ENCODE measurements at places on chromosomes 16 and 17. TPM values are rescaled to one million over a fixed set of nuclear protein-coding genes. Genes with fewer than 3 reads are reported as not detected.

The SLC5A10 gene
- 0.40 TPM for total RNA-seq

The GAST gene
- not detected for total RNA-seq

DNA sequence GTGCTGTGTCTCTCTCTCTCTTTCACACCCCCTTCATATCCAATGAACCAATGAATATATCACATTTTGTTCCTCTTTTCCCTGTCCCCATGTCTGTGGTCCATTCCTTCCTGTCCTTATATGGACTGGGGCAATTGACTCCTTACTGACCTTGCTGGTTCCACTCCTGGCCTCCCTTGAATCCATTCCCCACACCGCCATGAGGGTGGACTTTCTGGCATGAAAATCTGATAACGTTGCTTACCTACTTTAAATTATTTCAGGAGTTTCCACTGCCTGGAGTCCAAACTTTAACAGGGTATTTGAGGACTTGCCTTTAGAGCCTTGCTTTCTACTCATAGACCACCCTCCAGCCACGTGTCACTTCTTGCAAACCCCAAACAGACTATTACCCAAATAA, 12.1 kb upstream of the ARHGAP17 start:
- no peak for DNase-seq
- H3K36me3 ChIP-seq: no peaks in the 10 kb centered on the region
- peaks cover 11% of the 10 kb centered on the region for H3K4me1 ChIP-seq
- no peak overlapping the region for H3K4me3 ChIP-seq

DNA sequence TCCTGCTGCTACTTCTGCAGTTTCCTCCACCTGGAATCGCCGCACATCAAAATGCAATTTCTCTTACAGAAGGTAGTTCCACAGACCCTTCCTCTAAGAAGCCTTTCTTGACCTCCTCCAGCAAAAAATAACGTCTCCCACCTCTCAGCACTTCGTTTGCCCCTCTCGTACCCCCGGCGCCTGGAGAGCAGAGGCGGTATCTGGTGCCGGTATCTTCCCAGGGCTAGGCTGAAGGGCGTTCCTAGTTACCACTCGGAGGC, 482 bp downstream of the DCTPP1 start:
- no peak for DNase-seq
- H3K27ac ChIP-seq: peak overlapping the region; percentile 91
- no peaks in the 10 kb centered on the region for H3K27me3 ChIP-seq
- peaks cover 39% of the 10 kb centered on the region for H3K36me3 ChIP-seq
- H3K4me1 ChIP-seq: peaks cover 17% of the 10 kb centered on the region
- H3K4me3 ChIP-seq: peak overlapping the region; percentile 52

- no peak for DNase-seq
- no peak overlapping the region for H3K4me3 ChIP-seq
- no peak overlapping the region for H3K27ac ChIP-seq
- H3K36me3 ChIP-seq: peaks cover 4% of the 10 kb centered on the region
- H3K27me3 ChIP-seq: no peaks in the 10 kb centered on the region
- peaks cover 40% of the 10 kb centered on the region for H3K4me1 ChIP-seq
Measured at GRCh38 chr17:59702304-59702703, 4.9 kb downstream of the PTRH2 start.

DNA sequence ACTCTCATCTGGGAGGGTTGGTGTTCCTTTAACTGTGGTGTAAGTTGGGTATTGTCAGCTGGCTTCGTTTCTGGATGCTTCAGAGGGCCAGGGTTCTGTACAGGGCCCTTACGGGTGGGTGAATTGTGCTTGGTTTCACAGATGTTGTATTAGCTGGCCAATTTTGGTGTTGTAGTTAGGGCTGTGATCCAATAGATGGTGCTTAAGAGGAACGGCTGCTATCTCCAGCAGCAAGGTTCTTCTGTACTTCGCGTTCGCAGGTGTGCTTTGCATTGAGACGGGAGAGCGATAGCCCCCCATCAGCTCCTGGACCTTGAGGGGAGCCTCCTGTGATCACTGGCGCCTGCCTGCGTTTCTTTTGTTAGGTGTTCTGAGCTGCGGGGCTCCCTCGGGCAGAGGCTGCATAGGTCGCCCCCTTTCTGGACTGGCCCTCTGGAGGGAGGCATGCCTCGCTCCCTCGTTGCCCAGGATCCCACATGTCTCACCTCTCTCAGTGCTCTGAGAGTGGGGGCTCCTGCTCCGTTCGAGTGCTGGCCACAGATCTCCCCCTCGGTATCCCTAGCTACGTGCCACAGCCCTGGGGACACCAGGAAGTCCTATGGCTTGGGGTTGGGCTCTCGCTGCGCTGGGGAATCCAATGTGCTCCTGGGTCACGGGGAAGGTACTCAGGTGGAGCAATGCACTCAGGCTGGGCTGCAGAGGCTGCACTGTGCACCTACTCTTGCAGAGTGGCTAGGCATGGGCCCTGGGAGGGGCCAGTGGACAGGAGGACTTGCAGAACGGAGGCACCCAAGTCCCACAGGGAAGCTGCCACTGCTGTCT, 837 bp upstream of the PRDM7 start:
- peaks cover 3% of the 10 kb centered on the region for H3K4me1 ChIP-seq
- H3K4me3 ChIP-seq: peak overlapping the region; percentile 22
- peaks cover 20% of the 10 kb centered on the region for H3K27me3 ChIP-seq
- no peaks in the 10 kb centered on the region for H3K36me3 ChIP-seq

DNA sequence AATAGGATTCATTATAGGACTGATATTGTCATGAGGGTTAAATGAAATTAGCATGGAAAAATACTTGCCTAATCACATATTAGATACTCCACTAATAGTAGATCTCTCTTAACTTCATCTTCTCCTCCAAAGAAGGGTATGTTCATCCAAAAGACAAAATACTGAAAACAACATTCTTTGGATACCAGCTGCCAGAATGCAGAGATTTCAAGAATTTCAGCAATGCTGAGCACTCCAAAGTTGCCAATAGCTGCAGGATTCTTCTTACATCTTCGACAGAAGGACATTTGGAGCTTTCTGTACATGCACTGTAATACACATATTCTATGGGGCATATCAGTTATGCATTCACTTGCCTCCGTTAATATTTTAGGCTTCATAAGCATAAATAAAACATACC, 436.5 kb downstream of the HAPSTR1 start:
- H3K27me3 ChIP-seq: no peaks in the 10 kb centered on the region
- H3K36me3 ChIP-seq: no peaks in the 10 kb centered on the region
- no peaks in the 10 kb centered on the region for H3K4me1 ChIP-seq
- no peak overlapping the region for H3K4me3 ChIP-seq

DNA sequence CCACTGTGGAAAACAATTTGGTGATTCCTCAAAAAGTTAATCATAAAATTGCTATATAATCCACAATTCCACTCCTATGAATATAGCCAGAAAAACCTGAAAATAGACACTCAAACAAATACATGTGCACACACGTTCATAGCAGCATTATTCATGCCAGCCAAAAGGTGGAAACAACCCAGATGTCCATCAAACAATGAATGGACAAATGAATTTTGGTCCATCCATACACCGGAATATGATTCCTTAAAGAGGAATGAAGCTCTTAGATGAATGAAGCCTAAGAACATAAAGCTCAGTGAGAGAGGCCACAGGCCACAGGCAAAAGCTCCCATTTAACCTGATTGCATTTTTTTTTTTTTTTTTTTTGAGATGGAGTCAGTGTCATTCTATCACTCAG, 114.6 kb upstream of the TNRC6C start:
- no peak for DNase-seq
- H3K27ac ChIP-seq: no peak overlapping the region
- no peaks in the 10 kb centered on the region for H3K27me3 ChIP-seq

GRCh38 chr17:17523001-17523730, 27.0 kb upstream of the RASD1 start:
- no peaks in the 10 kb centered on the region for H3K36me3 ChIP-seq
- no peak for DNase-seq
- H3K27ac ChIP-seq: no peak overlapping the region
- no peaks in the 10 kb centered on the region for H3K27me3 ChIP-seq
- H3K4me1 ChIP-seq: peaks cover 17% of the 10 kb centered on the region
- no peak overlapping the region for H3K4me3 ChIP-seq

GRCh38 chr17:8360751-8361150, 15.8 kb downstream of the KRABD2 start:
- H3K27ac ChIP-seq: peak overlapping the region; percentile 18
- no peaks in the 10 kb centered on the region for H3K27me3 ChIP-seq
- no peak for DNase-seq

DNA sequence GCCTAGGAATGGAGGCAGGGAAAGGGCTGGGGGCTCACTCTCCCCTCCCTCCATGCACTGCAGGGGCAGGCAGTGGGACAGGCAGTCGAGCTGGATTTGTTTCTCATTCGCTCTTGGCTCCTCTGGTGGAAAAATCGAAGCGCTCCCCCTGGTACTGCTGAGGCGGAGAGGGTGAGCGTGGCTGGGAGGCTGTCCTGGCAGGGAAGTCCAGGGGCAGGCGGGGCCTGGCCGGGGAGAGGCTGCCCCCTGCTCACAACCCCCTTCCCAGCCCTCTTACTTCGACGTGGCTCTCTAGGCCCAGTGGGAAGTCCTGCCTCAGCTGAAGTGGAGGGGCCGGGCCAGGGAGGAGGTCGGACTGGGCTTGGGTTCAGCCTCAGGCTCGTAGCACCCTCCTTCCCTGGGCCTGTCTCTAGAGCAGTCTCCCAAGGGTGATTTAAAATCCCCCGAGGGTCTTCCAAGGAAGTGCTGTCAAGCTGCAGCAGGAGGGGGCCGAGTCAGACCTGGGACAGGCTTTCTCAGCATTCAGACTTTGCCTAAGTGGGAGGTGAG, 16.5 kb upstream of the TMEM92 start:
- no peaks in the 10 kb centered on the region for H3K36me3 ChIP-seq
- DNase-seq: no peak
- no peaks in the 10 kb centered on the region for H3K27me3 ChIP-seq
- no peaks in the 10 kb centered on the region for H3K4me1 ChIP-seq
- H3K27ac ChIP-seq: no peak overlapping the region

DNA sequence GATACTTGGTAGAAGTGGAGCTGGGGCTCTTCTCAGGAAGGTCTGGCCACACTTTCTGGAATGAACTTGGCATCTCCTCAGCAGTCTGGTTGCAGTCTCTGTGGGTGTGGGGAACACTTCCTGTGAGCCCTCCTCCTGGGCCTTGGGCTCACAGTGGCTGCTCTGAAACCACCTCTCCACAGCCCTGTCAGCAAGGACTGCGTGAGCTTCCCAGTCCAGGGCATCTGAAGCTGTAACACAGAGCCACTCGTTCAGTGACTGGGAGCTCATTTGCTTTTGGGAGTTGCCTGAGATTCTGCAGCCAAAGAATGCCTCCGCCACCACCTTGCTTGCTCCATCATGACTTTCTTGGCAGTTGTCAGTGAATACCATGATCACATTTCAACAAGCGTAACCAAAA, 60.0 kb downstream of the CLEC16A start:
- peaks cover 38% of the 10 kb centered on the region for H3K4me1 ChIP-seq
- H3K27ac ChIP-seq: peak overlapping the region; percentile 77
- no peak overlapping the region for H3K4me3 ChIP-seq
- no peaks in the 10 kb centered on the region for H3K27me3 ChIP-seq

DNA sequence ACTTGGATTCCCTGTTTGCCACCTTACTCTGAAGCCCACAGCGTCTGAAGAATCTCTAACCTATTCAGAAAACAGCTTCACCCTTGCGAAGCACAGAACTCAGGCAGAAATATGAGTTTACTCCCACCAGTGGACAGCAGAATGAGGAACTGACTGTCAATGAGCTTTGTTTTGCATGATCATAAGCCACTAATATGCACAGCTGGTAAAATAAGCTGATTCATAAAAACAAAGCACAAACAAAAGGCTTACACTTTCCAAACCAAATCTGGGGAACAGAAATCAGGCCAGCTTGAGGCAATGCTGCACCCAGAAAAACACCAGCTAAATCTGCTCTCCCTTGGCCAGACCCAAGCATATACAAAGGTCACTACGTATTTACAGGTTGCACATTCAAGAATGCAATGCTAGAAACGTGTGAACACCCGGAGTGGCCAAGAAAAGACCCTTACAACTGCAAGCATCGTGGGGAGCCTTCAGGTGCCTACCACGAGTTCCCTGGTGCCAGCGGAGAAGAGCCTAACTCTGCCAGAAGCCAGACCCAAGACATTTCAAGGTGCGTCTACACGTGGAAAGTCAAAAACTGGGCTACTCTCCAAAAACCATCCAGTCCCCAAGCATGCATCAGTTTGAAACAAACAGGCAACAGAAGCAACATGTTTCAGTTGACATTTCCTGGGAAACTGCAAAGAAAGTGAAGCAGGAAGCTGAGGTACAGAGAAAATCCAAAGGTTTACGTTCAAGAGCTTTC, 207.1 kb downstream of the ZFHX3 start:
- DNase-seq: no peak
- H3K27me3 ChIP-seq: no peaks in the 10 kb centered on the region
- no peak overlapping the region for H3K27ac ChIP-seq
- H3K4me1 ChIP-seq: peaks cover 3% of the 10 kb centered on the region
- H3K36me3 ChIP-seq: no peaks in the 10 kb centered on the region
- H3K4me3 ChIP-seq: no peak overlapping the region

- H3K36me3 ChIP-seq: peaks cover 7% of the 10 kb centered on the region
- H3K4me3 ChIP-seq: peak overlapping the region; percentile 84
- no peak for DNase-seq
- no peaks in the 10 kb centered on the region for H3K27me3 ChIP-seq
- peak overlapping the region; percentile 98 for H3K27ac ChIP-seq
Measured at GRCh38 chr17:4969047-4969550, 1.5 kb upstream of the SPAG7 start.

DNA sequence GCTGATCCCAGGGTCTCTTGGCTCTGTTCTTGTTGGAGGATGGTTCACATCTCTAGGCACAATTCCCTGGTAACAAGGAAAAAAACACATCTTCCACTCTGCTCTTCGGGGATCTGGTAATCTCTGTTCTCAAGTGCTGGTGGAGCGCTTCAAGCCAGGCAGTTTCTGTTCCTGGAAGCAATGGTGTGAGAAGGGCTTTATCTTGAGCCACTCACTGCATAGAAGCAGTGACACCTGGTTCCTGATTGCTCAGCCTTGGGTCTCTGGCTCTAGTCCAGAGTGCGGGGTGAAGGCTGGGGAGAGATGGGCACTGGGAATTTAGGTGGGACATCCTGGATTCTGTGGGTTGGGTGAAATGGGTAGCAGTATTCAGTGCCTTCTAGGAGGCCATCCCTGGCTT, 14.1 kb downstream of the AKAP1 start:
- peak overlapping the region; percentile 64 for H3K27ac ChIP-seq
- H3K4me3 ChIP-seq: no peak overlapping the region
- H3K4me1 ChIP-seq: peaks cover 14% of the 10 kb centered on the region
- no peaks in the 10 kb centered on the region for H3K27me3 ChIP-seq
- H3K36me3 ChIP-seq: no peaks in the 10 kb centered on the region

GRCh38 chr16:68267612-68268405, 3.5 kb downstream of the SLC7A6 start:
- peaks cover 71% of the 10 kb centered on the region for H3K4me1 ChIP-seq
- DNase-seq: no peak
- H3K4me3 ChIP-seq: no peak overlapping the region
- no peak overlapping the region for H3K27ac ChIP-seq
- H3K36me3 ChIP-seq: no peaks in the 10 kb centered on the region

DNA sequence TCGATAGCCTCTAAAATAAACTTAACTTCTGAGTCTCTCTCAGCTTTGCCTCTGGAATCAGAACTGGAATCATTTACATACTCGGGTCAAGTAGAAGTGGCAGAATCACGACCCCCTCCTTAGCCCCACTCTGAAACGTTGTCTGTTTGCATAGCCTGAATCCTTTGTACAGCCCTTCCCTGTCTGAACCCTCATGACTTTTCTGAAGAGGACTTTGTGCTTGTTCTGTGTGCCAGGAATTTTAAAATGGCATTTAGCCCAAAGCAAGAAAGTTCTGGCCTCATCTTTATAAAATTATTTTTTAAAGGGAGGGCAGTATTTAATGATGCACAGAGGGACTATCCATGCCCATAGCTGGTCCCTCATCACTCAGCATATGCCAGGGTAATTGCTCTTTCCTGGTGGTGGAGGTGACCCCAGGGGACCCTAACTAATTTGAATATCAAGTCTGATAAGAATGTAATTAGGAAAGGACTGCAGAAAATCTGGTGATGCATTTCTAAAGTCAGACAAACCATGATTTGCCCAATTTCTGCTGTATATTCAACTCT, 342.7 kb upstream of the TNRC6C start:
- H3K4me3 ChIP-seq: no peak overlapping the region
- no peak for DNase-seq
- peaks cover 73% of the 10 kb centered on the region for H3K27me3 ChIP-seq
